ENCODE measurements at places on chromosomes 1 and 21.

DNA sequence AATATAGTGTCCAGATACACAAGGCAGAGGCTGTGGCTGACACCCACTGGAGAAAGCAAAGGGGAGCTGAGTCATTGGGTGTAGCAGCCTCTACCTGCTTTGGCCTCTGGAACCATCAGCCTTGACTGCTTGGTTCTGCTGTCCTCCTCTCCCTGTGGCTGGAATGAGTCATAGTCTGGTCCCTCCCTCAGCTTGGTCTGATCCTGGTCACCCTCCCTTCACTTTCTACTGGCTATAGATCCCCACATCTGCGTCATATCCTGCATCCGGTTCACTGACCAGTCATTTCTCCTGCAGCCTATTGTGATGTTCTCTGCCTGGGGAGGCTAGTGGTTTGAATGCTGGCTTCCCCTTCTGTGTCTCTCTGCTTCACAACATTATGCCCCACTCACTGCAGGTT, 372.8 kb upstream of the DAB1 start:
- DNase-seq = no peak

GRCh38 chr1:198168227-198168626, 11.4 kb downstream of the NEK7 start:
- no peak for DNase-seq

DNA sequence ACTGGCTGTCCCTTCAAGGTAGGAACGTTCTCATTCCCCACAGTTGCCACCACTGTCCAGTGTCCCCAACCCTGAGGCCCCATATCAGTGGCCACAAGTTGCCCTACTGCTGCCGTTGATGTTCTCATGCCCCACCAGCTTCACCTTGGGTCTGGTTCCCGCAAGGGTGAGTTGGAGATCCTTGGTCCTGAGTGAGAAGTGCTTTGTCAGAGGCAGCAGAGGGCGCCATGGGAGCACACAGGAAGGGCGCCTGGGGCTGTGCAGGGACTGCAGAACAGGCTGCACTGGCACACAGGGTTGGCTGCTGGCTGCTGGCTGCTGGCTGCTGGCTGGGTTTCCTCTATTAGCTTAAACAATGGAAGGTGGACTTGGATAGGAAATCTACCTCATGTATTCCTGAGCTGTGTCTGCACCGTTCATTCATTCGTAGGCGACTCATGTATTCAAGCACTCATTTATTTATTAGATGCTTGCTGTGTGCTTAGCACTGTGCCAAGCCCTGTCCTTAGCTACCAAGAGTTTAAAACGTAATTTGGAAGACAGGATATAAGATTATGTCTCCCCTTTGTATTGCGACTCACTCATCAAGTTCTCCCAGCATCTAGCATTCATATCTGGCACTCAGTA, 2.1 kb upstream of the S100A9 start:
- no peak for DNase-seq

- DNase-seq = no peak
Observed at GRCh38 chr1:226017070-226017469, 17.9 kb upstream of the SDE2 start.

DNA sequence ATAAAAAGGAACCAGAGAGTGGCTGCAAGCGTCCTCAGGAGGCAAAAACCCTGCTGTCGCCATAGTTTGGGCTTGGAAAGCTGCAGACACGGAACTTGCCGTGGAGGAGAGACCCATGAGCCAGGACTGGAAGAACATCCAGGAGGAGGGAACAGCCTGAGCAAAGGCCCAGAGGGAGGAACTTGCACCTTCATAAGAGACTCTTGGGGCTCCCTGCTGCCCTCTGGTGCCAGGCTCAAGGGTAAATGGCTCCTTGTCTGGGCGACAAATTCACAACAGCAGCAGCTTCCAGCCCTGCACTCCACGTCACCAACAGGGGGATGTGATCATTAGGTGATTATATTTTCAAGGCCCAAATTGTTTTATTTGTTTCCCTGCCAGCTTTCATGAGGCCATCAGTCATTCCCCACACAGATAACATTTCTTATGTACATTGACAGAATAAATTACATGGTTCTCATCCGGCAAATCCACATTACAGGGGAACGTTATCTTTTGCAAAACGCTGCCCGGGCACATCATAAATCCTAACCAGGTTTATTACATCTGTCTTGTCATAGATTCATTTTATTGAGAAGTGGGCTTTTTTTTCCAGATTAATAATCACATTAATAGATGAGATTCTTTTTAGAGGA, 143.0 kb upstream of the GRIK3 start:
- DNase-seq = no peak

DNA sequence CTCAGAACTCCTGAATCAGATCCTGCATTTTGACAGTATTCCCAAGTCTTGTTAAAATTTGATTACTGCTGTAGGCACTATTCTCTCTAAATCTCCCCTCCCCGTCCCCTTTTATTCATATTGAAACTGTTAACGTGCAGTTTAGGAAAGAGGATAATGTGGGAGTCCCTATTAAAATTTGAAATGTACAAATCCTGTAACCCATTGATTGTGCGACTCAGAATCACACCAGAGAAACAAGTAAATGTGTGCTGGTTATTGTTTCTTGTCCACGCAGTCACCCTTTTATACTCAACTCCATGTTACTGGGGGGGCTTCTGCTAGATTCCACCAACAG, 584 bp upstream of the LTN1 start:
- DNase-seq = no peak

- no peak for DNase-seq
Observed at GRCh38 chr21:29394051-29394450, 95.3 kb downstream of the BACH1 start.

DNA sequence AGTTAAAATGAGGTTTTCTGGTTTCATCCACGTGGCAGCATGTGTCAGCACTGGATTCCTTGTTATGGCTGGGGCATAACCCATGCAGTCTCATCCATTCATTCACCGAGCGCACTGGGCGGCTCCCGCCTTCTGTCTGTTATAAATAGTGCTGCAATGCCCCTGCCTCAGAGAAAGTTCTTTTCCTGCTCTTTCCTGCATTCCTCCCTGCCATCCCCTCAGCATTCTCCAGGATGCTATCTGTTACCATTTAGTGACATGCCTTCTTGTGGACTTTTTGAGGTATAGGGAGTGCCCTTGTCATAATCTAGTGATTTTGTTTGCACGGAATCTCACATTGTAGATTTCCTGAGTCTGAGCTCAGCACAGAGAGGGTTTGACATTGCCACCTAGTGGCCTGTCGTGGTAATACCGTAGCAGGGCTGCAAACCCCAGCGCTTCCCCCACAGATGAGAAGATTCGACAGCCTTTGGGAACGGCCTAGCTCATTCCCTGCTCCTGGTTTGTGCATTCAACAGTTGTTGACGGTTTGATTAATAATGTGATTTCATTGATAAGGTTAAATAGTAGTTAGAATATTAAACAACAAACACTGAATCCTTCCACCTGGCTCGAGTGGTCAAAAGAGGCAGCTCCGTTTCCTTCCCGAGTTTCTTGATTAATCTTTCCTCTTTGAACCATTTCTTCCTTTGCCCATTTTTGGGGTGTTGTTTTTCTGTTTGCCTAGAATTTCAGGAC, 46.3 kb downstream of the UMODL1 start:
- peak; percentile 46 for DNase-seq

DNA sequence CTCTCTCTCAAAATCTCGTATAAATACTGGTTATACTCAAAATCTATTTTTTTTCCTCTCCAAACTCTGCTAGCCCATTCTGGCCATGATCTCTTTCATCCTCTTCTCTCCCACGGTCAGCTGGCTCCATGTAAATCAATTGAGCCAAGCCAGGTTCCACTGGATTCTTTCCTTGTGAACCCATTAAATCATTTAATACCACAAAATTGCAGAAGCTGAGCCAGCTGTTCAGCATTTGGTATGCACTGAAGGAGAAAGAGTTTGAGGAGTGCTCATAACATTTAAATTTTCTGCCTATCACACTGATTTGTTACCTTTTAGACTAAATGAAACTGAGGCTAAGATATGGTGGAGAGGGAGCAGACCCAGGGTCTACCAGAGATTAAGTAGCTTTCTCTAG, 29.1 kb upstream of the TADA1 start:
- DNase-seq = no peak

Measured in activated CD4-positive, CD25-positive, alpha-beta regulatory T cell treated with anti-CD3 and anti-CD28 coated beads, Interleukin-2, amount 50 U/mL, for 16 hours (primary cell).